ENCODE measurements at places on chromosomes 3 and 15.

DNA sequence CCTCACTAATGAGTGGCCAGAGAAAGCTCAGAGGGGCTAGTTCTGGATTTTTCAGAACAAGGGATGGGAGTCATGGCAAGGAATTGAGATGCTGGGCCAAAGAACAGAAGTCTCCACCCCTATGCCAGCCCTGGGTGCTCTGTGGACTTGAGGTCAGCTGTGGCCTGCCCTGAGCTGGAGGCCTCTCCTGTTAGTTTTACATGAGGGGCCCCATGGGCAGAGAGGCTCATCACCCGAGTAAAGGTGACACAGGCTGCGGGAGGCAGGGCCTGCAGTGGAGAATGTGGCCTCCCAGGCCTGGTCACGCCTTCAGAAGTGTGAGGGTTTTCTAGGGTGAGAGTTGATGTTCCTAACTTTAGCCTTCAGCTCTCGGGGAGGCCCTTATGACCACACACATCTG, 44.9 kb downstream of the ABHD5 start:
- no peak for DNase-seq

- no peak for DNase-seq
These were observed 406.9 kb downstream of the NR2F2 start for GRCh38 chr15:96737408-96737807.

GRCh38 chr15:92524874-92525565, 130.6 kb downstream of the FAM174B start:
- no peak for DNase-seq

DNA sequence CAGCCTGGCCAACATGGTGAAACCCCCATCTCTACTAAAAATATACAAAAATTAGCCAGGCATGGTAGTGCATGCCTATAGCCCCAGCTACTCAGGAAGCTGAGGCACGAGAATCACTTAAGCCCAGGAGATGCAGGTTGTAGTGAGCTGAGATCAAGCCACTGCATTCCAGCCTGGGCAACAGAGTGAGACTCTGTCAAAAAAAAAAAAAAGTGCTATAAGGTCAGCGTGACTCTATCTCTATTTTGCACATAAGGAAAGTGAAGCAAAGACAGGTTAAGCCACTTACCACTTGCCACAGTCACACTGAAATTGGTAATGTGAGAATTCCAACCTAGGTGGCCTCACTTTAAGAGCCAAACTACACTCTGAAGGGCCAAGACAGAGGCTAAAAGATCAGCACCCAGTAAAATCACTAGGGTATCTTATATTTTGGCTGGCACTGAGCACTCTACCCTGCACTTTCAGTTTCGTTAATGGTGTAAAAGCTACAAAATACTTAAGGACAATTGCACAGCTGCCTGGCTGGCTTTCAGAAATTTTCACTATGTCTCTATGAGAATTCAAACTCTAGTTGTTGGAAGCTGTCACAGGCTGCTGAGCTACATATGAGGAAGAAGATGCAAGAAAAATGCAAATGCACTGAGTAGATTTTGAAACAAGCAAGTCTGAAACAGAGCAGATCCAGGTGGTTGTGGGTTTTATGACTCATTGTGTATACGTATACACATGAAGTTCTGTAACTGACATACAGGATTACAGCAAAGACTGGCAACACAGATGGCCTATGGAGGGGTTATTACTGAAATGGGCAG, 32.7 kb downstream of the TRANK1 start:
- no peak for DNase-seq

DNA sequence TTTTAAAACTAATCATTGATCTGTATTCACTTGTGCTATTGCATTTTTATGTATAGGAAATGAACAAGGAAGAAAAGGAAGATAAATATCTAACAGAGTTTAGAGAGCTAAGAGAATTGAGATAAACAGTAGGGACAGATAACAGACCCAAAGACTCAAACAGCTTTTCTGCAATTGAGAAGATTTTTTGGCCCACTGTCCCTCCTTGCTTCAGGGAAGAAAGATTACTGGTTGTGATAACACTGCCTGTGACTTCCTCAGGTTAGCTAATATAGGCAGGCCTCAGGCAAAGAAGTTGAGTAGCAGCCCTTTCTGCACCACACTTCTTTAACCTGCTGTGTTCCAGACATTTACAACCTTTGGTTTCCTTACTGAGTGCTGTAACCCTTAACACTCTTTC, 2.7 kb upstream of the COX17 start:
- no peak for DNase-seq

- DNase-seq, result no peak
These were observed 77.1 kb upstream of the UBE2E1 start for GRCh38 chr3:23728601-23729117.

- DNase-seq, result no peak
These were observed 123.3 kb upstream of the TP63 start for GRCh38 chr3:189507856-189508255.

DNA sequence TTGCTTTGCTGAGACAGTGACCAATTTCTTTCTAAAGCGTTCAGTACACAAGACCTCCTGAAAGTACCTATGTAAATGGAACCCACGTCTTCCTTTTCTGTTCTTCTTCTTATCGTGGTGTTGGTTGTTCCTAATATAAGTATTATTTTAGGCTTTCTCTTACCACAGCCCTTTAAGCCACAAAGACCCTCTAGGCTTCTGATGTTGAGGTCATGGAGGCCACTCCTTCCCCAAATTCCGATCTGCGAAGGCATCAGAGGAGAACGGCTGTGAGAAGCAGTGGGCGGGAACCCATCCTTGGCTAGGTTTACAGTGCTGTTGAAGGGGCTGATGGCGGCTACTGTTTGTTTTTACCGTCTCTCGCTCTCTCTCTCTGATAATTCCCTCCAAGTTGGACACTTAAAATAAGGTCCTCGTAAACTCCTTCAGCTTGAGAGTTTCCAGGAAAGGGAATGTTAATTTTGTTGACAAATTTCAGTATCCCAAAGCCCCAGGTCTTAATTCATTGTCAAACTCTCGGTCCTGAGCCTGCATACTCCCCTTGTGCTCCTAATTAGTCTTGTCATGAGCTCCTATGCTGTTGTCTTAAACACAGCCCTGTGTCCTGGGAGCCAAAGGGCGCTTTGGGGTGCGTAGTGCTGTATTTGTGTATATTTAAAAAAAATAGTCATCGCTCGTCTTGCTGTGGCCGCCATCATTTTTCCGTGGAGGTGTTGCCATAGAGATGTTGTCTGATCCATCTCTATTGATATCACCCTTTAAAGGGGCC, 178.8 kb downstream of the OPA1 start:
- DNase-seq, result no peak

All from foreskin melanocyte (primary cell).